Vagina (tissue), 2 donors: ENCODE measurements at places on chromosomes 1 and 21. TPM values are rescaled to one million over a fixed set of nuclear protein-coding genes. Genes with fewer than 3 reads are reported as not detected.
A peak's percentile ranks its signal among the peaks of the same experiment; 100 is the strongest.

SLAMF6 gene
- 8.6 TPM for total RNA-seq

DNA sequence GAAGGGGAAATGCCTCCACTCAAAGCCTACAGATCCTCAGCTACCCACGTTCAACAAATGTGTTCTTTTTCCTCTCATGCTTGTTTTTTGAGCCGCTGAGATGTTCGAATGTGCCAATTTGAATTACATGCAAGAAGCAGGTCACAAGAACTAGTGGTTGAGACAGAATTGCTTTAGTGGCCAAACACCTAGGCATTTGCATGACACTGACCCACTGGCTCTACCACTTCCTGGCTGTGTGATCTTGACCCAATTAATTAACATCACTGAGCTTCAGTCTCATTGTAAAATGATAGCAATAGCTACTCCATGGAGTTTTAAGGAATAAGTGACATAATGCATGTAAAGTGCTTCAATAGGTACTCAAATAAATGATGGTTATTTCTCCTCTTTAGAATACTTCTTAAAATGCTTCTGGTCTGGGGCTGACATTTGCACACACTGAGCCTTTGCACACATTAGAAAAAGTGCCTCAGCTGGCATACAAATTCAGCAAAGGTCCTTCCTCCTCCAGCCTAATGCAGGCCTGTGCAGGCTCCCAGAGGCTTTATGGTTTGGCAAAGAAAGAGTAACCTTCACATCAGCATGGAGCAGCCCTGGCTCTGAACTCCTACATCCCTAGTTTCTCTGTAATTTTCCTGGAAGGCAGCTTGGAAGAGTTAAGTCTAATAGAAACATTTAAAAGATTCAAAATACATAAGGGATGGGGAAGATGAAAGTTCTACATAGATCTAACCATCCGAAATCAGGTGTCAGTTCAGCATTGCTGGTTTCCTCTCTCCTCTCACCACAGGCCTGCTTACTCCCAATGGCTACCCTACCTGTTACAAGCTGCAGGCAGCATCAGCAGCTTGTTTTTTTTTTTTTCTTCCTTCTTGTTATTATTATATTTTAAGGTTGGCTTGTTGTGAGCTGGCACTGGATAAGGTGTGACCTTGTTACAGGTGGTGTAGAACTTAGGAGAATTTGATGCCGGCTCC lies 107.4 kb downstream of the TBX19 start:
- no peaks in the 10 kb centered on the region for H3K36me3 ChIP-seq
- no peak overlapping the region for H3K27ac ChIP-seq
- no peak overlapping the region for H3K4me3 ChIP-seq
- H3K27me3 ChIP-seq, result no peaks in the 10 kb centered on the region
- no peak for DNase-seq

GRCh38 chr1:118963456-118964430 lies 24.4 kb downstream of the TBX15 start:
- no peaks in the 10 kb centered on the region for H3K27me3 ChIP-seq
- H3K27ac ChIP-seq, result no peak overlapping the region
- H3K36me3 ChIP-seq, result no peaks in the 10 kb centered on the region
- no peak overlapping the region for H3K4me3 ChIP-seq
- no peak for DNase-seq

DNA sequence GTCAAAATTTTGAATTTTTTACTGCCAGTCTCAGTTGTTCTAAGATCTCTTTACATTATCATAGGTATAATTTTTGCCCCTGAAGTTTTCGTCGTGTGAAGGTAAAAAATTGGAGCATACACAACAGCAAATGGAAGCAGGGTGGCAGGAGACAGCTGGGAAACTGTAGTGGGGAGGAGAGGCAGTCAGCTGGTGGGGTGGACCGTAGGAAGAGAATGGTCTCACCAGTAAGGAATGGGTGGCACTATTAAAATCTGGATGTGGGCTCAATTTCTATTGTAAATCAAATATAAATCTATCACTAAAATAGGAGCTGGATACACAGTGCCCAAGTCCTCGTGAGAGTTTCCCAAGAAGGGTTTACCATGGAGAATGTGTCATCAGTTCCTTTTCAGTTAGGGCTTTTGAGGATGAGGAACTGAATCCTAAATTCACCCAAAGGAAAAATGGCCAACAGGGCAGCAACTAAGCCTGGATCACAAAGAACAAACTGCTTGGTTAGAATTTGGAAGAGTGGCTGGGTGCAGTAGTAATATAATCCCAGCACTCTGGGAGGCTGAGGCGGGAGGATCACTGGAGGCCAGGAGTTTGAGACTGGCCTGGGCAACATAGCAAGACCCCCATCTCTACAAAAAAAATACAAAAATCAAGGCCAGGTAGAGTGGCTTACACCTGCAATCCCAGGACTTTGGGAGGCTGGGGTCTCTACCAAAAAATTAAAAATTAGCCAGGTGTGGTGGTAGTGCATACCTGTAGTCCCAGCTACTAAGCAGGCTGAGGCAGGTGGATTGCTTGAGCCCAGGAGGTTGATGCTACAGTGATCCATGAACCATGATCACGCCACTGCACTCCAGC lies 10.5 kb upstream of the IRF2BP2 start:
- H3K27me3 ChIP-seq, result no peaks in the 10 kb centered on the region
- no peaks in the 10 kb centered on the region for H3K36me3 ChIP-seq
- DNase-seq, result no peak
- H3K27ac ChIP-seq, result no peak overlapping the region
- H3K4me3 ChIP-seq, result no peak overlapping the region
- peaks cover 33% of the 10 kb centered on the region for H3K4me1 ChIP-seq

- no peak for DNase-seq
- no peak overlapping the region for H3K4me3 ChIP-seq
- H3K27me3 ChIP-seq, result no peaks in the 10 kb centered on the region
- no peak overlapping the region for H3K27ac ChIP-seq
- H3K4me1 ChIP-seq, result peaks cover 17% of the 10 kb centered on the region
Measured at GRCh38 chr1:212283741-212284140, 1.5 kb upstream of the PPP2R5A start.

GRCh38 chr1:39508857-39509305 lies 17.4 kb downstream of the BMP8A start:
- H3K4me1 ChIP-seq, result no peaks in the 10 kb centered on the region
- H3K27ac ChIP-seq, result no peak overlapping the region

OR2L2 gene
- 0.25 TPM for total RNA-seq

- peaks cover 11% of the 10 kb centered on the region for H3K4me1 ChIP-seq
- H3K4me3 ChIP-seq, result no peak overlapping the region
Measured at GRCh38 chr1:64139877-64140276, 63.5 kb upstream of the UBE2U start.

- no peak overlapping the region for H3K4me3 ChIP-seq
- no peaks in the 10 kb centered on the region for H3K27me3 ChIP-seq
- H3K27ac ChIP-seq, result no peak overlapping the region
- H3K36me3 ChIP-seq, result no peaks in the 10 kb centered on the region
- no peaks in the 10 kb centered on the region for H3K4me1 ChIP-seq
Measured at GRCh38 chr1:115123116-115123515, 33.8 kb upstream of the TSPAN2 start.

TIE1 gene
- 36.1 TPM for total RNA-seq

- no peak overlapping the region for H3K4me3 ChIP-seq
- H3K27me3 ChIP-seq, result no peaks in the 10 kb centered on the region
- no peak for DNase-seq
- H3K36me3 ChIP-seq, result no peaks in the 10 kb centered on the region
Measured at GRCh38 chr1:68291688-68292384, 59.5 kb upstream of the WLS start.

NBPF3 gene
- 10.1 TPM for total RNA-seq

DNA sequence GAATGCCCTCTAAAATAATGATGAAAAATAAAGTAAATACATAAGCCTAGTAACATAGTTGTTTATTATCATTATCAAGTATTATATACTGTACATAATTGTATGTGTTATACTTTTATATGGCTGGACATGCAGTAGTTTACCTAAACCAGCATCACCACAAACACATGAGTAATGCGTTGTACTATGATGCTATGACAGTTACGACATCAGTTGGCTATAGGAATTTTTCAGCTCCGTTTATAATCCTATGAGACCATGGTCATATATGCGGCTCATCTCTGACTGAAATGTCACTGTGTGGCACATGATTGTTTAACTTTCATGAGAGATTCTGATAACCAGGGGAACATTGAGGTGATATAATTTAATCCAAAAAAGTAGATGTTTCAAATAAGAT lies 352.1 kb downstream of the ST6GALNAC3 start:
- no peaks in the 10 kb centered on the region for H3K4me1 ChIP-seq
- no peak for DNase-seq
- H3K27ac ChIP-seq, result no peak overlapping the region
- H3K4me3 ChIP-seq, result no peak overlapping the region
- no peaks in the 10 kb centered on the region for H3K36me3 ChIP-seq

DNA sequence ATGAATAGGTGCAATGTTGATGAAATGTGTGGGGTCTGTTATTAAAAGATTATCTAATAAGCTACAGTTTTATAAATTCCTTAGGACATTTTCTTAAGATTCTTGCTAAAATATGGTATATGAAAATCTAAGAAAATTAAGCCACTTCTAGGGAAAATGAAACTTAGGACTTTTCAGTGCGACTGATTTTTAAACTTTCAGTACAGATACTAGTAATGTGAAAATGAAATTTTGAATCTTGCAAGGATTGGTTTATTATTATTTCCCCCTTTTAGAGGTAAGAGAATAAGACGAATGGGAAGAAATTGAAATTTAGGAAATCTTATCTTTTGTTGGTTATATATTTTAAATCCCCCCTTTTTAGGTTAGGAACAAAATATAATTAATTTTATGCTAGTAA lies 16.4 kb downstream of the CAPZA1 start:
- no peak overlapping the region for H3K4me3 ChIP-seq
- no peak overlapping the region for H3K27ac ChIP-seq
- H3K36me3 ChIP-seq, result no peaks in the 10 kb centered on the region
- DNase-seq, result no peak

DNA sequence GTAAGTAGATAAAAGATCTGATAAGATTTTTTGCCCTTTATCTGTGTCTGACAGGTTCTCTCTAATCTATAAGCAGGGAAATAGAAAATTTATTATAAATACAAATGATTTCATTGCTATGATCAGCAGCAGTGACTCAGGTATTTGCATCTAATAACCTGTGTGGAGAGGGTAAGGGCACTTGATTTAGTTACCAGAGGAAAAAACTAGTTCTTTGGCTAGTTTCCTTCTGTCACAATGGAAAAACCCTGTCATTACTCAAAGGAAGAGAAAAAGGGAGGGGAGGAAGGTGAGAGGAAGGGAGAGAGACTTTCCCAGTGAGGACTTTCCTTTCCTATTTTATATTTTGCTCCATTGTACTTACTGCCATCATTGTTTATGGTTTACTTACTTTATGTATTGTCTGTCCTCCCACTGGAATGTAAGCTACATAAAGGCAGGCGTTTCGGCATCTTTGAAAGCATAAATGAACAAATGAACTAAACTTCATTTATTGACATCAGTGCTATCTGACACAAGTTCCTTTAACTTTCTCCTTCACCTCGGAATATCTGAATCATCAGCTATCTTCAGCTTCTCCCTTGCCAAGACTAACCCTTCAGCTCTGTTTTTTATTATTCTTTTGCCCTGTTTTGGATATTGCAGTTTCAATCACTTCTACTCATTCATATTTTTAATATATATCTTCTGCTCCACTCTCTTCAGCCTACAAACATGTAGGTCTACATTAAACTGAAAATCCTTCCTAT lies 34.9 kb downstream of the WDR3 start:
- H3K4me3 ChIP-seq, result no peak overlapping the region
- no peaks in the 10 kb centered on the region for H3K36me3 ChIP-seq
- no peak for DNase-seq

- H3K4me3 ChIP-seq, result no peak overlapping the region
- H3K27ac ChIP-seq, result no peak overlapping the region
- H3K27me3 ChIP-seq, result no peaks in the 10 kb centered on the region
- no peaks in the 10 kb centered on the region for H3K36me3 ChIP-seq
- DNase-seq, result no peak
Measured at GRCh38 chr1:222251847-222252246, 296.1 kb downstream of the HHIPL2 start.

CSF3R gene
- total RNA-seq, result 8.8 TPM

PCNX2 gene
- total RNA-seq, result 29.2 TPM

GRCh38 chr1:40868051-40868723 lies 6.0 kb upstream of the CITED4 start:
- no peaks in the 10 kb centered on the region for H3K27me3 ChIP-seq
- DNase-seq, result no peak
- peaks cover 2% of the 10 kb centered on the region for H3K4me1 ChIP-seq
- H3K27ac ChIP-seq, result no peak overlapping the region
- no peaks in the 10 kb centered on the region for H3K36me3 ChIP-seq

- H3K27ac ChIP-seq, result no peak overlapping the region
- DNase-seq, result no peak
- H3K27me3 ChIP-seq, result no peaks in the 10 kb centered on the region
- H3K4me3 ChIP-seq, result no peak overlapping the region
Measured at GRCh38 chr1:66711420-66711819, 40.8 kb upstream of the DYNLT5 start.

DNA sequence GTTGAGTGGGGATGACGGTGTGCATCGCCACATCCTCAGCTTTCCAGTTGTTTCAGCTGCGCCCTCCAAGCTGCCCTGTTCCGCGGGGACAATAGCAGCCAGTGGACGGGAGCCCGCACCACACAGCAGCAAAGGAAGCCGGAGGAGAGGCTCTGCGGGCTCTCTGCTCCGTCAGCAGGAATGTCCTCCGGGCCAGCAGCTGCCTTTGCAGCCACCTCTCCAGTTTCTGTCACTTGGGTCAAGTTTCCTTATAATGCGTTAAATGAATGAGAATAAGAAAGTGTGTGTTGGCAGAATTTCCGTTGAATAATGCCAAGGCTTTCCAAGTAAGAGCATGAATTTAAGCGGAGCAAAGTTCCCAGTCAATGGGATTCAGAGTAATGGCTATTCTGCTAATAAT lies 263.3 kb downstream of the KIF26B start:
- H3K27me3 ChIP-seq, result no peaks in the 10 kb centered on the region
- H3K4me3 ChIP-seq, result no peak overlapping the region
- no peaks in the 10 kb centered on the region for H3K36me3 ChIP-seq
- no peaks in the 10 kb centered on the region for H3K4me1 ChIP-seq
- no peak overlapping the region for H3K27ac ChIP-seq

DNA sequence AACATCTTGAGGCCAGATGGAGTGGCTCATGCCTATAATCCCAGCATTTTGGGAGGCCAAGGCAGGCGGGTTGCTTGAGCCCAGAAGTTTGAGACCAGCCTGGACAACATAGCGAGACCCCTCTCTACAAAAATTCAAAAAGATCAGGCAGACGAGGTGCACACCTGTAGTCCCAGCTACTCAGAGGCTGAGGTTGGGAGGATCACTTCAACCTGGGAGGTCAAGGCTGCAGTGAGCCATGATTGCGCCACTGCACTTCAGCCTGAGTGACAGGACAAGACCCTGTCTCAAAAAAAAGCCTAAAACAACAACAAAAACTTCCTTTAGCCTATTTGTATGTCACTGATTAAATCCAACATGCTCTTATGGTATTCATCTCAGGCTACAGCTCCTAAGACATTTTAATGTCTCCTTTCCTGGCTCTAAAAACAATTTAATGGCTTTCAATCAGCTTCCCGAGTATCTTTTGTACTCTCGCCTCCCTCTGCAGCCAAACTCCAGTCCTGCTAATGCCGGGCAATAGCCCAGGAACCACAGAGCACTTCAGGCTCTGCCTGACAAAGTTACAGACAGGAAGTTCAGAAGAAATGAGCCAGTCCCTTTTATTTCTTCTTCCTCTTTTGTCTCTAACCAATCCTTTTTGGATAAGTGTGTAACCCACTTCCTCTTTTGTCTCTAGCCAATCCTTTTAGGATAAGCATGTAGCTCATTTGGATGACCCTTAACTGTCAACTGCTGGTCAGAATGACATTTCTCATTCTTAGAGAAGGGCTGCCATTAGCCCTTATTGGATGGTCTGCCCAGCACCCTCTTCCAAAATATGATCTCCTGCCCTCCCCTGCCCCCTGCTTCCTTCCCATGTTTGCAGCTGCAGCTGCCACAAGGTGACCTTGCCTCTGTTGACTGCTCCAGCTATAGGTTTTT lies 6.6 kb upstream of the DOP1B start:
- no peak overlapping the region for H3K4me3 ChIP-seq
- H3K27me3 ChIP-seq, result no peaks in the 10 kb centered on the region
- H3K27ac ChIP-seq, result peak overlapping the region; percentile 63
- no peaks in the 10 kb centered on the region for H3K36me3 ChIP-seq
